ENCODE measurements at places on chromosomes 1 and 21.

GRCh38 chr21:27040738-27041469 is 74.0 kb upstream of the ADAMTS5 start:
- no peak for DNase-seq

DNA sequence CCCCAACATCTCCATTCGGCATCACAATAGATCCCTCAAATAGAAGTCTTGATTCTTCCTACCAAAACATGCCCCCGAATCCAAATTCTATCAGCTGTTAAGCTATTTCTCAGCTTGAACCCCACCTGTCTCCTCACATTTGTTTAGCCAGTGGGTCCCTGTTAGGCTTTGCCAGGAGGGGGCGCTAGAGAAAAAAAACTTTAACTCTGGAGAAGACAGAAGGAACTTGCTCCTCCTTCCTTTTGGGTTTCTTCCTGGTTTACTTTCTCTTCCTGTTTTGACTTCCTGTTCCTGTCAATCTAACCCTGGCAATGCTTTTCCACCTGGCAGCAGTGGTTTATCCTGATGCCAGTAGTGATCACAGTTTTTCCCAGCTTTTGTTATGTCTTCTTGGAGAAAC is 95.6 kb upstream of the KCNK1 start:
- no peak for DNase-seq

DNA sequence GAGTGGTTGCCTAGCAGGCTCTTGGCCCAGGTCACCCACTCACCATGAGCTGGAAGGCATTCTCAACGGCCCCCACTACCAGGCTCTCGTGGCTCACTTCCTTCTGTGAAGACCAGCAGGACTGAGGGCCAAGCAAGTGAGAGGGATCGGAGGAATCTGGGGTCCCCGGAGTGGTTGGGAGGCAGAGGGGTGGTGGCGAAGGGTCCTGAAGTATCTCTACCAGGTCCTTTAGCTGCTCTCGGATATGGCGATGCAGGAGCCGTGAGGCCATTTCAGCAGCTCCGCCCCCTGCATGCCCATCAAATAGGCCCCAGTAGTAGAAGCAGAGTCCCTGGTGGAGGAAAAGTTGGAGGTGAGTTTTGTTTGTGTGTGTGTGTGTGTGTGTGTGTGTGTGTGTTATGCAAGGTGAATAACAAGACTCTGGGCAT is 2.4 kb downstream of the PPM1J start:
- DNase-seq, result no peak

GRCh38 chr1:30683699-30684098 is 39.7 kb downstream of the MATN1 start:
- no peak for DNase-seq

DNA sequence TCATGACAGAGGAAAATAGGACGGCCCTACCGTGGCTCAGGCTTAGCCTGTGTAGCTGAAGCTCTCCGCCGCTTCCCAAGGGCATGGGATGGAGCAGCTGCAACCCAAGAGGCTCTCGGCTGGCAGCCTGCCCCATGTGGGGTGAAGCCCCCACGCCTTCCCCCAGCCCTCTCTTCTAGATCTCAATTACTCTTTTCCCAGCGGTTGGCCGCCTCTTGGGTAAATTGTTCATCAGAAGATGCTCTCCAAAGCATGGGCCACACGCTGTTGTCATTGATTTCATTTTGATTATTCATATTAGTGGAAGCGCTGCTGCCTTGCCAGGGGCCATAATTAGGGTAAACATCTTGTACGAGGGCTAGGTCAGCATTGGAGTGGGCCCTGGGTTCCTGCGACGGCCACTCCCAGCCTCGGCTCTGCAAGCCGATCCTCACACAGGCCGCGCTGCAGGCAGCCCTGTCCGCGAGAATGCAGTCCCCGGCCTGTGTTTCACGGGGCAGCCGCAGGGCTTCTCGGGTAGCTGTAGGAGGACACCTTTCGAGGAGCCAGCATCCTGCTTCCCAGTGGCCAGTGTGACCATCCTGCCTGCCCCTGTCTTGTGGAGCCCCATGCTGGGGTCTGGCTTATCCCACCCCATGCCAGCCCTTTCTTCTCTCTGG is 114.4 kb upstream of the VAMP3 start:
- DNase-seq, result no peak

DNA sequence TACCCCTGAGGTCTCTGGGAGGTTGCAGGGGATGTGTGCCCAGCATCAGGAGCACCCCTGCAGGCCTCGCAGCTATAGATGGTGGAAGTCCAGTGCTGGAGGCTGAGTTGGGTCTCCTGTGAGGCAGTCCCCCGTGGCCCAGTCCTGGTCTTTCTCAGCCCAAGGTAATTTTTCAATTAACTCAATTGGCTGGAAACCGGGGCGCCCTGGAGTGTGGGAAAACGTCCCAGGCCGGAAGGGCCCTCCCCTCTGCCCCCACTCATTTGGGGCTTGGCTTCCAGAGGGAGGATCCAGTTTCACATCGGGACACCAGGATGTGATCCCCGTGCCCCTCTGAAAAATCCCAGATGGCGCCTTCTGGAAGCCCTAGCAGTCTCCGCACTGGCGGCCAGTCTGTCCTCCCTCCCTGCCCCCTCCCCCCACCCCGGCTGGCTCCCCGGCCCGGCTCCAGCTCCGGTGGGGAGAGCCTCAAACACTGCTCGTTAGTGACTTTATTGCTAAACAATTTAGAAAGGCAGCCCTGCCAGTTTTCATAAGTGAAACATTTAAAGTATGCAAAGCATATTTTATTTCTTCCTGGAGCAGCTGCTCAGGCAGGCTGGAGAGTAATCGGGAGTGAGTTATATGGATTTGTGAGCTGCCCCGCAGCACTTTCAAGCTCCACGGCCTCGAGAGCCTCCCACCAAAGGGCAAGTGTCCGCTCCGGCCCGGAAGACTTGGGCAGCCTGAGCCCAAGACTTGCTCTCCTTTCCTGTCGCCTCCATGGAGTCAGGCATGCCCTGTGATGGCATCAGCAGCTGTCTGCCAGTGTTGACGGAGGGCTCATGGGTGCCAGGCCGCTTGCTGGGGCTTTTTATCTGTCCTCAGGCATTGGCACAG is 208.2 kb upstream of the TMEM51 start:
- DNase-seq, result no peak
